ENCODE measurements at places on chromosomes 2 and 18.

DNA sequence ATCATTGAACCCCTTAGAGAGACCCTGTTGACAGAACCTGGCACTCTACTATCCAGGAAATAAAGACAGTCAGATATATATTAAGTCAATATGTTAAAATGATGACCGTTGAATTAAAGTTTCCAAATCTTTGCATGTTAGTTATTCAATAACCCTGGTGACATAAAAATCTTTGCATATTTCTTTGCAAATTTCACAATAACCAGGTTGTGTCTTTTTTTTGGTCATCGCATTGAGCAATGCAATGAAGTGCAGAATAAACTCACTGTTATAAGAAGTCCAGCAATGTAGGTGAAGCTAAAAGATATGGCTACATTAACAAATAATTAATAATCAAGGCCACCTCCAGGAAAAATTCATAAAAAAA is 596.9 kb downstream of the NYAP2 start:
- DNase-seq, result no peak

GRCh38 chr18:2883076-2883735 is 36.4 kb downstream of the EMILIN2 start:
- DNase-seq, result no peak

- no peak for DNase-seq
Observed at GRCh38 chr18:7548221-7548620, 18.9 kb upstream of the PTPRM start.

DNA sequence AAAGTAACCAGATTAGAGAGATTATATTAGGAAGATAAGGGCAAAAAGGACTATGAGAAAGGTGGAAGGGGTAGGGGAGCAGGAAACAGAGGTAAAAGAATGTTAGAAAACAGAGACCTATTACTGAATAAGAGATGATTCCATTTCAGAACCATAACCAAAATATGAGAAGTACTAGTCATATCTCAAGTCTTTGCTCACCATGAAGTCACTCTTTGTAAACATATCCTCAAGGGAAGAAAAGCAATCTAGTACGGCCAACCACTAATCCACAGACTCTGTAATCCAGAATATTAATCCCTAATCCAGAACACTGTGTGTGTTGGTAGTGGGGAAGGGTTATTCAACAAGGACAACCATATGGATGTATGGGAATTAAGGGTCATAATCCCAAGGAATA is 92.0 kb downstream of the CDCA7 start:
- no peak for DNase-seq

Data from NCI-H2081 treated with DMSO at 0.1 percent for 48 hours (cell line).